NCI-H446 treated with DMSO at 0.1 percent for 48 hours (cell line): ENCODE measurements at places on chromosomes 12 and 14.

- DNase-seq = no peak
Observed at GRCh38 chr12:78018171-78018910, 187.6 kb downstream of the NAV3 start.

DNA sequence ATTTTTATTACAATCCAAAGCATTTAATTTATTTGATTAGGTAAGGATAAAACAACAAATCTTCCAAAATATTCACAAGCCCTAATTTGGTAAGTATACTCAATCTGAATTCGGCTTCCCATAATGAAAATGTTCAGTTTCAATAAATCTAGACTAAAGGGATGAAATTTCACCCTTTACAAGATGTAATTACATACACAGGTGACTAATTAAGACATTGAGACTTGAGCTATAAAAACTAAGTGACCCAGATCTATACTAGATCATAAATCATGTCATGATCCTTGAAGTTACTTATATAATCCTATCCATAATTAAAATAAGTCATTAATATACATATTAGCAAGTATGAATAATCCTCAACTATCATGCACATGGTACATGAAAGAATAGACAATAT, 36.6 kb downstream of the LRP6 start:
- DNase-seq = no peak

DNA sequence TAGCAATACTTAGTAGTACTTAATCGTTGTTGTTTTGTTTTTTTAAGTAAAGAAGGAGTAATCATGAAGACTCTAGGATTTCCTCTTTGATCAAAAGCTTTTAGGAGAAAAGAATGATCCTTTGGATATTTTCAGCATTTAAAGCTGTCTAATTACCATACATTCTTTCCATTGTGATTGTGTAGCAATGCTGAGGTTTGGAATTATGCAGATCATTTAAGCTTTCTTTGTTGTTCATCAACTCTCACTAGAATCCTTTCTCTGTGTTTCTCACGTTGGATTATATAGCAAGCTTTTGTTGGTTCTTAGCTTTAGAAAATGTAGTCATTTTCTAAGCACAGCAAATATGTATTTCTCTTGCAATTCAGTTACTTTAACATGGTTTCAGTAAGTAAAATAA, 25.8 kb downstream of the CCDC91 start:
- no peak for DNase-seq

GRCh38 chr12:6460751-6461371, 9.0 kb downstream of the TAPBPL start:
- DNase-seq = no peak

DNA sequence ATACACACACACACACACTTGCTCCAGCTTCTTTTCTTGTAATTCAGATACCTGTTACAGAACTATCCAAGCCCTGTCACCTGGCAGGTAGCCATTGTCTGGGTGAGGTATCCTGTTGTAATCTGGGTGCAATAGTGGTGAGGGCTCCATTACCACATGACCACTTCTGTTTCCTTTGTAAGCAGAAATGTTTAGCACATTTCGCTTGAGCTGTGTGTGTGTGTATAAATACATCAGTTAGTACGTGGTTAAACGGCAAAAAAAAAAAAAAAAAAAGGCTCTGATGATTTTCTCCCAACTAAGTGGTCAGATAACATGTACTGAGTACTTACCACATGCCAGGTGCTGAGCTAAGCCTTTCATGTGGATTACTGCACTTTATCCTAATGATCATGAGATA, 129.3 kb upstream of the SSTR1 start:
- no peak for DNase-seq
